Cortex of kidney (tissue), 1 donor: ENCODE measurements at places on chromosomes 2 and 18.

DNA sequence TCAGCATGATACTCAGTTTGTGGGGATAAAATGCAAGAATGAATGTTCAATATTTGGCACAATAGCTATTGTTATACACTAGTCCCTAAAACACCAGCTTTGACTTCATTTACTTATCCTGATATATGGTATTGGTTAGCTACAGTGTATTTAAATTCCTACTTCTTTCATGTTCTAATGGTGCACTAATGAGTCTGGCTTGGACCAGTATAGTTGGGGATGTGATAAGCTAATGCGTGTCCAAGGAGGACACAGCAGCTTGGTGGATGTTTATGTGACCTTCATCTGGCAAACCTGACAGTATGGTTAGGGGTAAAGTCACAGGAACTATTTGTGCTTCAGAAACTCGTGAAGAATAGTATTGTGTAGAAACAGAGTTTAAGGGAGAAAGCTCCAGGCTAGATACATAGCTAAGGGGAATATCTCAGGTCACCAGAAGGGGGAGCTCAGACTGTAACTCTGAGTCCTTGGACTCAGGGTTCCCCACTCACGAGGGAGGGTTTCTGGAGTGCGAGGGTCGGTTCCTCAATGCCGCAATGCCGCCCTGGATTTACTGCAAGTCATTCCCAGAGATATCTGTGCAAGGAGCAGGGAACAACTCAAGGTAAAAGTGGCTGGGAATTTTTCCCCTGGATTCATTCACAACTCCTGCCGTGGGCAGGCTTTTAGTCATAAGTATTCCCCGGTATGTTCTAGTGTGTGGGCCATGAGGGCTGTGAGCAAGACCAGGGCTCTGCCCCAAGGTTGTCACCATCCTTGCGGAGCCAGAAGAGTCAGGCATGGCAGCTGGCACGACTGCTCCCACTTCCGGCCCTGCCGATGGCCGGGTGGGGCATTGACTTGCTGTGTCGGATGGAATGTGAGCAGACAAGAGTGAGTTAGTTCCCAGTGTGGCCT is 14.5 kb downstream of the IL1R2 start:
- no peak for DNase-seq

GRCh38 chr2:65548576-65549256 is 116.3 kb upstream of the SPRED2 start:
- no peak for DNase-seq

DNA sequence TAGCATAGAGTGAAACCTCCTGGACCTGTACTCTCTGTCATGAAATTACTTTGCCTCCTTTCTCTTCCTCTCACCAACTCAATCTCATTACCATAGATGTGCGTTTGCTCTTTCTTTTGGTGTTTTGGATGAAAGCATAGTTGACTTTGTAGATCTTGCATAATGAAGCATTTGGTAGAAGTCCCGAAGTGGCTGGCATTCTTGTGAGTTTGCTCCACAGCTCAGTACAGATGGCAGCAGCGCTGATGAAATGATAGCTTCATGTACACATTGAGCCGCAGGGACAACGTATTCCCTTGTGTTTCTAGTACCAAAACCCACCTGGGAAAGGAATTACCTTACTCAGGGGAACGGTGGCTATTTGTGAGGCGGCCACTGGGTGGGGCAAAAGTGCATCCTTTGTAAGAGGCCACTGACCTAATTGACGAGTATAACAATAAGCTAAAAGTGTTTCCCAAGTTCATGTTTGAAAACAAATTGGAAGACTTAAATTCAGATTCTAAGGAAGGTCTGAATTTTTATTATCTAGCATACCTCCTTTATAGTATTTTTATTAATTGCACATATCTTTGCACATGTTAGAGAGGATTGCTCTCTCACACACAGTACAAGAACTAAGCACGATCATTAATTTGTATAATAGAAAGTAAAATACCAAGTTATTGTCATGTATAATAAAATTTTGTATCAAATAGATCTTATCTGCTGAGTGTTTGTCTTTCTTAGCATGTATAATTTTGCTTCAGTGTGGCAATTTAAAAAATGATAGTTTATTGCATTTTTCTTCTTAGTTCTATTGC is 25.4 kb upstream of the CDH7 start:
- no peak for DNase-seq

- DNase-seq = no peak
Observed at GRCh38 chr2:131646669-131647297, 119.1 kb downstream of the CCDC74A start.

DNA sequence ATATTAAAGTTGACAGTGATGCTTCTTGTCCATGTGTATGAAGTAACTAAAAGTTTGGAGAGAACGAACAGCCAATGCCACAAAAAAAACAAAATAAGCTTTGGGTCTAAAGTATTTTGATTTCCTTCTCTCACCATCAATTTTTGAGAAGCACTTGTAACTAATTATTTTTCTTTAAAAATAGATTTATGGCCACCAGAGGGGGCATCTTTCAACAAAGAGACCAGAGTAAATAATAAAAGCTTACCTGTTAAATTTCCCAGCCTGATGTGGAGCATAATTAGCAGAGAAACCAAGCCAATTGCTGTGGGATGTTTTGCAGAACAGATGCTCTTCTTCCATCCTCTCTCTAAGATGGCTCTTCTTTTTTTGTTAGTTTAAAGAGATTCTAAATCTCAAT is 29.0 kb downstream of the LINC00305 start:
- DNase-seq = no peak

- no peak for DNase-seq
Observed at GRCh38 chr2:3379339-3379646, 201 bp upstream of the TRAPPC12 start.

DNA sequence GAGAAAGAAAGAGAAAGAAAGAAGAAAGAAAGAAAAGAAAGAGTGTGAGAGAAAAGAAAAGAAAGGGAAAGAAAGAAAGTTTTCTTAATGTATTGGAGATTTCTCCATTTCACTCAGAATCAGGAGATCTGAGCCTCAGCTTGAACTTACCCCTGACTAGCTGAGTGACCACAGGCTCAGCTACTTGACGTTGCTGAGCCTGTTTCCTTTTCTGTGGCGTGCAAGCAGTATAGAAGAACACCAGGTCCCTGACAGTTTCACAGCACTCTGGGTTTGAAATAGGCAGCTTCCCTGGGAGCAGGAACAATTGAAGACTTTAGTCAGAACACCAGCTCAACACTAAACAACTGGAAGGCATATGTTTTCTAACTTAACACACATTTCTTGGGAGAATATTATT is 44.7 kb downstream of the MARCO start:
- no peak for DNase-seq

- no peak for DNase-seq
Observed at GRCh38 chr2:235000426-235001236, 48.8 kb downstream of the SH3BP4 start.

GRCh38 chr2:46162329-46163097 is 134.7 kb upstream of the EPAS1 start:
- DNase-seq = no peak

DNA sequence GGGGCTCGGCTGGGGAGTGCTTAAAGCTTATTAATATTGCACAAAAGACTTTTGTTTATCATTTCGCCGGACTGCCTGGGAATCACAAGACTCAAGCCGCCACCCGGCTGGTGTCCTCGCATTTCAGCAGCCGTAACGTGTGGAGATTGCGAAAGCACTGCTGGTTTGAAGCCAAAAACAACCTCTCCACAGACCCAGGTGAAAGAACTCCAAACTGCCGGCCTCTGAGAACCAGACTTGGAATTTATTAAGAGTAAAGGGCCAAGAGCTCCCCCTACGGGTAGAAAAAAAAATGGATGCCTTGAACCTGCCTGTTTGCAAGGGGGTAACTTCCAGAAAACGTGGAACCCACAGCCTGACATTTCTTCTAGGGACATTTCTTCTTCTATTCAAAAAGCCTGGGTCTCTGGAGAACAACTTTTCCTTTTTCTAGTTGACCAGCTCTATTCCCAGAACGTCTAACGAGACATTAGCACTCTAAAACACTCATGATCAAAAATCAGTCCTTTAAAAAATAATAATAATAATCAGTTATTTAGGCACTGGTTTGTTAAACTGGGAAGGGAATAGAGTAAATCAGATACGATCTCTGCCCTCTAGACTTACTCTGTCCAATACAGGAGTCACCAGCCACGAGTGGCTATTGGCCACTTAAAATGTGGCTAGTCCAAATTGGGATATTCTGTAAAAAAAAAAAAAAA is 216.3 kb downstream of the C1D start:
- DNase-seq = no peak

GRCh38 chr2:187118331-187119099 is 269.5 kb upstream of the ZSWIM2 start:
- no peak for DNase-seq

- no peak for DNase-seq
Observed at GRCh38 chr18:46387441-46388131, 269.4 kb downstream of the LOXHD1 start.

GRCh38 chr2:33321876-33322483 is 154.5 kb upstream of the RASGRP3 start:
- no peak for DNase-seq

DNA sequence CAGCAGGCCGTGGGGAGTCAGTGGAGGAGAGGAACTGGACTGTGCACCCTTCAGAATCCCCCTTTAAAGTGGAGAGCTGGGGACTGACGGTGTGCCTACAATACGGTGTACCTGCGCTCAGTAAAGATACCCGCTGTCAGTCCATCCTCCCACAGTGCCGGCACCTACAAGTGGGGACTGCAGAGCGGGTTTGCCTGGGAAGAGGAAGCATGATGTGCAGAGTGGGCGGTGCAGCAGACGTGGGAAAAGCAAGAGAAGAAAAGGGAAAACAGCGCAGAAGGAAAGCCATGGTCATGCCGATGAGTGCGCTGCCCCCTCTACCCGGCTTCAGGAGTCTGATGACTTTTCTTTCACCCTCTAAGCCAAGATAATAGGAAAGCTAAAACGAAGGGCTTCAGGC is 148.0 kb downstream of the TPO start:
- no peak for DNase-seq

- no peak for DNase-seq
Observed at GRCh38 chr2:208999911-209000310, 423.9 kb upstream of the MAP2 start.

- no peak for DNase-seq
Observed at GRCh38 chr2:191312662-191313061, 67.5 kb downstream of the MYO1B start.
